ENCODE measurements at places on chromosomes 4 and X. TPM values are rescaled to one million over a fixed set of nuclear protein-coding genes. Genes with fewer than 3 reads are reported as not detected.

The RBM41 gene
- 20.7 TPM for total RNA-seq

The PAGE5 gene
- not detected for total RNA-seq

The RGN gene
- total RNA-seq = 10.2 TPM

The MAGEC1 gene
- not detected for total RNA-seq

The UGT2B7 gene
- total RNA-seq = not detected

The POU4F2 gene
- total RNA-seq = 0.72 TPM

The TMPRSS11A gene
- total RNA-seq = not detected

The MAP7D2 gene
- total RNA-seq = 27.4 TPM

The VCX3B gene
- not detected for total RNA-seq

The LARP1B gene
- 34.9 TPM for total RNA-seq

The PAGE1 gene
- total RNA-seq = not detected

The CT45A1 gene
- not detected for total RNA-seq

The NIPAL1 gene
- 1.9 TPM for total RNA-seq

The COL4A6 gene
- 39.4 TPM for total RNA-seq

The LAP3 gene
- 76.6 TPM for total RNA-seq

The IL1RAPL1 gene
- 24.5 TPM for total RNA-seq

The TRPC5OS gene
- total RNA-seq = 0.10 TPM

The FRG2 gene
- not detected for total RNA-seq

The KIAA1210 gene
- 0.69 TPM for total RNA-seq

The TMEM271 gene
- total RNA-seq = 4.4 TPM

The STS gene
- 34.3 TPM for total RNA-seq

The DCLK2 gene
- 100 TPM for total RNA-seq

The SSX1 gene
- total RNA-seq = not detected

The FHDC1 gene
- total RNA-seq = 2.5 TPM

The CMC4 gene
- total RNA-seq = 5.5 TPM

The NXF2 gene
- total RNA-seq = 0.22 TPM

The TDO2 gene
- 0.50 TPM for total RNA-seq

The VSIG4 gene
- 29.2 TPM for total RNA-seq

The KCNE5 gene
- total RNA-seq = 4.3 TPM

The FGF5 gene
- 0.11 TPM for total RNA-seq

The SOWAHB gene
- total RNA-seq = 1.5 TPM

The MAGEC3 gene
- total RNA-seq = not detected

The ARHGAP36 gene
- 56.6 TPM for total RNA-seq

The ART3 gene
- 4.0 TPM for total RNA-seq

The RAB9B gene
- total RNA-seq = 35.8 TPM

The XAGE1A gene
- not detected for total RNA-seq

The PLP1 gene
- total RNA-seq = 2,816 TPM

The SUV39H1 gene
- 3.0 TPM for total RNA-seq

The RP2 gene
- 39.5 TPM for total RNA-seq

The POF1B gene
- total RNA-seq = 0.17 TPM

The AFP gene
- 0.10 TPM for total RNA-seq

The PPP4R3C gene
- total RNA-seq = not detected

The IL2RG gene
- total RNA-seq = 4.5 TPM

The ETDC gene
- total RNA-seq = not detected

The MAGEA6 gene
- not detected for total RNA-seq

The AIFM1 gene
- 19.0 TPM for total RNA-seq

The NAP1L5 gene
- total RNA-seq = 37.7 TPM

The COX7B2 gene
- not detected for total RNA-seq

The CCNB3 gene
- total RNA-seq = 0.40 TPM

The FATE1 gene
- total RNA-seq = not detected

The RASGEF1B gene
- total RNA-seq = 78.6 TPM

The GSX2 gene
- not detected for total RNA-seq

Data from spinal cord (tissue), 10 donors.